Stimulated activated CD4-positive, alpha-beta T cell treated with anti-CD3 and anti-CD28 coated beads, Interleukin-1b, Interleukin-23, amount 100 ng/mL, for 1 hour (primary cell): ENCODE measurements at places on chromosomes 1 and 21.

DNA sequence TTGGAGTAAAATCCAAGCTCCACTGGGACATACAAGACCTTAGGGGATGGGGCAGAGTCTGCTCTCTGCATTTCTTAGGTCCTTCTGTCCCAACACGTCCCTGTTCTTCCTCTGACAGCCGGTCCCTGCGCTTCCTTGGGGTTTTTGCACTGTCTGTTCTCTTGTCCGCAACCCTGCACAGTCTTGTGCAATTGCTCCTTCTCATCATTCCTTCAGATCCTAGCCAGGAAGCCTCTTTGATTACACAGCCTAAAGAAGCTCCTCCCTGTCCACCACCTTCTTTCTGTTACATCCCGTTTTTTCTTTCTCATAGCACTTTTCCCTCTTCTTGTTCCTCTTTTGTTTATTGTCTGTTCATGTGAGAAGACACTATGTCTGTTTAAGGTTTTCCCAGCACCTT lies 19.9 kb downstream of the ACOT11 start:
- DNase-seq = no peak

- DNase-seq = no peak
These were observed 11.0 kb upstream of the LDLRAD2 start for GRCh38 chr1:21801100-21801499.

DNA sequence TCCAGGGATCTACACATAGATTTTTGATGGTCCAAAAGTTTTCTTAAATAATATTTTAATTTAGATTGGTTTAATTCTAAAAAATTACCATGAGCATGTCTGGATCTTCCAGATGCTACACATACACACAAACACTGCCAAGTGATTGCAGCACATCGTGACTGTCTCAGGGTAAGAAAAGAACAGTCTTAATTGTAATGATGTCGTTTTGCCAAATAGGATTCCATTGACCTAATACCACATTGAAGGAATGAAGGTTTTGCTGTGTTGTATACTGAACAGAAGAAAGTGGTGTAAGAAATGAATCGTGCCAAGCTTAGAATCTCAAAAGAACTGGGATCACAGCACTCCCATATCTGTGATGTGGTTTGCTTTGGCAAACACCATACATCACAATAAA lies 633.3 kb upstream of the CAMK1G start:
- DNase-seq = no peak

DNA sequence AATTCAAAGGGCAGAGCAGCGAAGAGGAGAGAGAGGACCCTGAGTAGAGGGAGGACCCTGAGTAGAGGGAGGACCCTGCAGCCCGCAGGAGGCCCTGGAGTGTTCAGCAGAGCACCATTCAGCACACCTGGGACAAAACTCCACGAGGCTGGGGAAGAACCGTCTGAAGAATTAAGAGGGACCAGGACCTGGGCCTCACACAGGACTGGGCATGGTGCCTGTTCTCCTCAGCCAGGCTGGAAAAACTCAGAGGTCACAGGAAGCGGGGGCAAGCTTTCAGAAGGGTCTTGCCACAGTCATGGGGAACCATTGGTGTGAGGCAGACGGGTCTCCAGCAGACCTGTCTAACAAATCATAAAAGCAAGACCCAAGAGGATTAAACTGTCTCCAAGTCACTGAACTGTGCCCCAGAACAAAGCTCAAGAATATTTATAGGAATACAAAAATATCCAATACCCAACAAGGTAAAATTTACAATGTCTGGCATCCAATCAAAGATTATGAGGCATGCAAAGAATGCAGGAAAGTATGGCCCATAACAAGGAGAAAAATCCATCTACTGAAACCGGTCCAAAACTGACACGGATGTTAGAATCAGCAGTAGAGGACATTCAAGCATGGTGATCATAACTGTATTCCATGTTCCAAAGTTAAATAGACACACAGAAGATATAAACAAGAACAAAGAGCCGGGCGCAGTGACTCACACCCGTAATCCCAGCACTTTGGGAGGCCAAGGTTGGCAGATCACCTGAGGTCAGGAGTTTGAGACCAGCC lies 30.6 kb downstream of the MORN1 start:
- no peak for DNase-seq

DNA sequence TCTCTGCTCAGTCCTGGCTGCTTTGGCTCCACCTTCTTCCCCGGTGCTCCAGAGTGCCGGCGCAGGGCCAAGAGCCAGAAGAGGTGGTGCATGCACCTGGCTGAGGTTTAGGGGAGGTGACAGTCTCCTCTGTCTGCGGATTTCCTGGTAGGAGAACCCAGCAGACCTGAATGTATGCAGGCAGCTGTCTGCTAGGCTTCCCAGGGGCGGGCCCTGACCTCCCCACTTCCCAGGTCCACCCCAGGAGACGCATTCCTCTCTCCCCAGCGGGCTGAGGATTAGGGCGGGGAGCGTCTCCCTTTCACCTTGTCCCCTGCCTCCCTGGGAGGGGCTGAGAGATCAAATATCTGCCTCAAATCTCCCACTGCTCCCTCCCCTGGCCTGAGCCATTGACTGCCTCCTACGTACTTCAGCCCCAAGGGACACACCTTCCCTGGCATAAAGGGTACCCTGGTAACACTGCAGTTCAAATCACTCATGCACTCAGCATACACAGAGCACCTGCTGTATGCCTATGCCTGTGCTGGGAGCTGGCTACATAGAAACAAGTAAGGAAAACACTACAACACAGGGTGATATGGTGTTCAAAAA lies 27.5 kb downstream of the DMBX1 start:
- DNase-seq = no peak

GRCh38 chr1:7856345-7856744 lies 3.5 kb upstream of the UTS2 start:
- DNase-seq = no peak

DNA sequence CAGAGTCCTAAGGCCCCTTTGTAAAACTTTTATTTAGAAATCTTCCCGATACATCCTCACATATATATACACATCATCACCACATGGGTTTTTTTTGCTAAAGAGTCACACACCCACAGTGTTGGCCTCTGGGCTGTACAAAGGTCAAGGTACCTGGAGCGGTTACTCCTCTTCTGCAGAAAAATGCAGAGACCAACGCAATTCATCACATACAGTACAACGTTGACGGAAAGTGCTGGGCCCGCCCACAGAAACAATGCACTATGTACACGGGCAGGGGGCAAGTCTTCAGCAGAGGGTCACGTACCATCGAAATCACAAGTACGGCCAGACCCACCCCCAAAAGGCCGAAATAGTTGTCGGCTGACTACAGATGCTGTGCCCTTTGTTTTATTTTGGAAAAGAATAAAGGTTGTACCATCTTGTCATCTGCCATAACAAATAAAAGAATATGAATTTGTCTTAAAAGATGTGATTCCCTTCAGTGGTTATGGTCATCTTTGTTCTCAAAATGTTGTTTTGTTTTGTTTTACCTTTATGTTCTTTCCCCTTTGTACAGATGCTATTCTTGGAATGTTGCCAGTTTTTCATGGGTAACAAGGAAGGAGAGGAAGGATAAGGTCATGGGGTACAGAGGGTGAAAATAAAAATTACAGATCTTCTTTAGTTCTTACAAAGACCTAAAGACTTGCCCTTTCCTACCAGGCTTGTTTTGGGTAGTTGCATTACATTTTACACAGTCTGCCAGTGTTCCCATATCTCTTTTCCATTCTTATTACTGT lies 15.6 kb downstream of the TAL1 start:
- DNase-seq = no peak

GRCh38 chr1:185520188-185520920 lies 203.3 kb upstream of the IVNS1ABP start:
- no peak for DNase-seq

DNA sequence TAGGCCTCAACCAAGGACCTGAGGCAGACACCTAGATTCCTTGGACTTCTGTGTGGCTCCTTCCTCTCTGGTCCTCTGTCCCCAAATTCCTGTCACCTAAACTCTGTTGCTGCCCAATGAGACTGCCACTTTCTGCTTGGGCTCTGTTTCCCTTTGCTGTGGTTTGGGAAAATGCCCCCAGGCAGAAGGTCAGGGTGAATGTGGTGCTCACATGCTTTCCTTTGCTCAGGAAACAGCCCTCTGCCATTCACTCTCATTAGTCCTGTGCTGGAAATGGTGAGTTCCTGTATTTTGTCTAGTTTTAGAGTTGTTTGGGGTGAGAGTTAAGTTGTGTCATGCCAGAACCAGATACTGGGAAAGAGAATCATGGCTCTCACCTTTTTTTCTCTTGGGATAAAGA lies 22.7 kb upstream of the SHE start:
- no peak for DNase-seq

DNA sequence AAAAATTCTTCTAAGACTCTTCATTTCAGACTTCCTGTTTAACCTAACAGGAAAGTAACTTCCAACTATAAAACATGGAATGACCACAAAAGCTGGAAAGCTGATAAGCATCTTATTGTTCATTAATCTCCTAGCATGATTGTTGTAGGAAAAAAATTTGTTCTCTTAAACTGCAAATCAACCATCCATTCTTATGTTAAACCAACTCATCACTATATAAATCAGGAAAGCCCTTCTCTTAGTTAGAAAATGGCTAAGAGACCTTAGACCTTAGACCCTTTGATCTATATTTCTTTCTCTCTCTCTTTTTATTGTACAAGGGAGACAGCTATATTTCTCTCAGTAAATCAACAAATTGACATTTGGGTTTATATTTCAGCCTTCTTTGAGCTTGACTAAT lies 101.4 kb downstream of the UBE2U start:
- no peak for DNase-seq

GRCh38 chr1:9593492-9594465 lies 5.1 kb downstream of the TMEM201 start:
- DNase-seq = no peak

DNA sequence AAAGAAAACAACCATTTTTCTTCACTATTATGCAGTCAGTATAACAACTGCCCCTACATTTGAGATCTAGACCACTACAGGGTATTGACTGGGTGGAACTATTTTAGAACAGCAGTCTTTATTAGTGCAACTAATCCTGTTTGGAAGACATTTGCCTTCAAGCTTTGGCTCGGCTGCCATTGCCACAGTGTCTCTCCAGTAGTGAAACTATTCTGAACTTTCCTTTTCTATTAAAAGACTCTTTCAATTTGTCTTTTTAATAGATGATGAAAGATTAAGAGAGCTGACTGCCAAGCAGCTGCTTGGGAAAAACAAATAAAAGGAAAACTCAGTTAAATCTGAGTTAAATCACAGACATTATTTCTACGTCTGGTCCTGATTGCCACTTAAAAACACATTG lies 49.3 kb downstream of the LPGAT1 start:
- DNase-seq = no peak

- no peak for DNase-seq
These were observed 124.8 kb downstream of the RIPK4 start for GRCh38 chr21:41641821-41642701.

GRCh38 chr21:31198575-31198974 lies 145.5 kb downstream of the TIAM1 start:
- no peak for DNase-seq

- no peak for DNase-seq
These were observed 274.9 kb downstream of the RRAGC start for GRCh38 chr1:38584448-38585355.

GRCh38 chr1:10696977-10697376 lies 99.5 kb downstream of the CASZ1 start:
- DNase-seq = no peak

GRCh38 chr1:205435578-205436573 lies 14.0 kb upstream of the LEMD1 start:
- no peak for DNase-seq

DNA sequence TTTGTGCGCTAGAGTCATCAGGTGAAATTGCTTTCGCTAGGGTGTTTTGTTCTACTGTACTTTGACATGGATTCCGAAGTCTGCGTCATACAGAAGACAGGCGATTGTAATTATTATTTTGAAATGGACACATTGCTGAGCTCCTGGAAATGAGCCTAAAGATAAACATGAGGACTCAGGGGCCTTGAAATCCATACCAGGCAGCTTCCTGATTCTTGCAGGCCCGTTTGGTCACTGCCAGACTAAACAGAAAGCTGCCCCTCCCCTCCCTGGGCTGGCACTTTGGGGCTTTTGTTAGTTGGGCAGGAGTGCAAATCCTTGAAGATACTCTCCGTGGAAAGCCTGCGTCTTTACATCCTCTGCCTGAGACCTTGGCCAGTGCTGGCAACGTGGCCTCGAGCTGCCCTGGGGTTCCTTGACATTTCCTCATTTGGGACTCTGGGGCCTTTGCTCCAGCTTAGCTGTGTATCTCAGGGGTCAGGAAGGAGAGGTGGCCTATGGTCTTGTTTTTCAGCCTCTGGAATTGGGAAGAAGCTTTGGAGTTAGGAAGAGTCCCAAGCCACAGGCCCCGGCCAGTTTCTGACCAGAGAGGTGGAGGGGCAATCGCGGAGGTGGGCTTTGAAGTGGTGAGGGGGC lies 26.9 kb upstream of the KCNE2 start:
- no peak for DNase-seq

DNA sequence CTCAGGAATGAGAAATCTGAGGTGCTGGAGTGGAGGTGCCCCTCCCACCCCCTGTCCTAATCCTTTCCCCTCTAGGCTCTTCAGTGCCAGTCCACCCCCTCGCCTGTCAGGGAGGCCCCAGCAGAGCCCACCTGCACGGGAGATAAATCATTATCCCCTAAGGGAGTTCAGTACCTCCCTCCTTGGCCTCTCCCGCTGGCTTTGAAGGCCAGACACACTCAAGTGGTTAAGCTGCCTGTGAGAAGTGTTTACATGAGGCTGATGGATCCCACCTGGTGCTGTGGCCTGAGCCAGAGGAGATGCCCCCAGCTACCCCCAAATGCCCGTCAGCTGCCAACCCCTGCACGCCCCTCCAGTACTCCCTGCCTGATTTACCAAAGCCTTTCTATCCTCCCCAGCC lies 3.7 kb downstream of the RSPO1 start:
- DNase-seq = no peak

DNA sequence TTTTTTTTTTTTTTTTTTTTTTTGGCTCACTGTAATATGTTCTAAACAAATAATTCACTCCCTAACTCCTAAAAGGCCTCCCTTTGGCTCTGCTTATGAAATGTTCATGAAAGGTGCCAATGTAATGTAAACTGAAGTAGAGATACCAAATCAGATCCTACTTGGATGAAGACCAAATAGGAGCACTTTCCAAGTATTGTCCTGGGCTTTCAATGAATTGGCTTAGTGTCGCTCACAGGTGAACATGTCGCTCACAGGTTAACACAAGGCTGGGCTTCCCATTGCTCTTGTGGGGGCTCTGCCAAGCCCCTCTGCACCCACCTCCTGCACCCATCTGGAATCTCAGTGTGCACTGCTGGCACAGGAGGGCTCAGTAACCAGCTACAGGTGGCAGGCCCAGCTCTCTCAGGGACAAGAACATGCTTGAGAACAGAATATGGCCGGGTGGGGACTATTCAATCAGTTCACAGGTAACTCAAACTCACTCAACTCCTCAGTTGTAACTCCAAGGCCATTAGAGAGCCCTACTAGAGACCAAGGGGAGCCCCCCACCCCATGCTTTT lies 10.6 kb upstream of the CD58 start:
- no peak for DNase-seq

DNA sequence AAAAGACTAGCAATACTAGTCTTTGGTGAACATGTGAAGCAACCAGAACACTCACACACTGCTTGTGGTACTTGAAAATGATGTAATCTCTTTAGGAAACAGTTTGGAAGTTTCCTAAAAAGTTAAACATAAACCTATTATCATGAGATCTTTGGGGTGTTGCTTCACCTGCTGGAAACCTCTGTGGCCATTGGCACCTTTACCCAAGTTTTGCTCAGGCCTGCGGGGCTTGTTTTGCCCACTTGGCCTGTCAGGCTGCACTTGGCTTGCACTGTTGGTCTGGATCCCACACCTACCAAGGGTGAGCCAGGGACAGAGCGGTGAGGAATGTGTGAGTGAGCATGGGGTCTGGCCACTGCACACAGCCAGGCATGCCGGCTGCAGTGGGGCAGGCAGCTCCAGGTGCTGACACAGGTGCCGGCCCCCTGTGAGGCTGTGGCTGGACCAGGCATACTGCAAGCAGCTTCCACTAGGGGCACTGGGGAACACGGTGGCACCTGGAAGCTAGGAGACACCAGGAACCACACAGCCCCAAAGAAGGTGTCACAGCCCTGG lies 14.4 kb upstream of the FNBP1L start:
- DNase-seq = no peak
